Activated CD8-positive, alpha-beta T cell treated with anti-CD3 and anti-CD28 coated beads for 36 hours (primary cell): ENCODE measurements at places on chromosomes 3 and 15. TPM values are rescaled to one million over a fixed set of nuclear protein-coding genes. Genes with fewer than 3 reads are reported as not detected.

- peaks cover 3% of the 10 kb centered on the region for H3K4me1 ChIP-seq
- no peaks in the 10 kb centered on the region for H3K27me3 ChIP-seq
- no peak for DNase-seq
- H3K27ac ChIP-seq, result no peak overlapping the region
- no peaks in the 10 kb centered on the region for H3K36me3 ChIP-seq
These were observed 43.2 kb downstream of the ADAMTS7 start for GRCh38 chr15:78768096-78768495.

ZCWPW2 gene
- total RNA-seq, result 0.68 TPM

GRCh38 chr15:82569834-82570233 lies 29.6 kb upstream of the RPS17 start:
- H3K4me3 ChIP-seq, result no peak overlapping the region
- H3K27me3 ChIP-seq, result peaks cover 17% of the 10 kb centered on the region
- no peaks in the 10 kb centered on the region for H3K4me1 ChIP-seq
- no peaks in the 10 kb centered on the region for H3K36me3 ChIP-seq
- DNase-seq, result no peak
- no peak overlapping the region for H3K27ac ChIP-seq

DNA sequence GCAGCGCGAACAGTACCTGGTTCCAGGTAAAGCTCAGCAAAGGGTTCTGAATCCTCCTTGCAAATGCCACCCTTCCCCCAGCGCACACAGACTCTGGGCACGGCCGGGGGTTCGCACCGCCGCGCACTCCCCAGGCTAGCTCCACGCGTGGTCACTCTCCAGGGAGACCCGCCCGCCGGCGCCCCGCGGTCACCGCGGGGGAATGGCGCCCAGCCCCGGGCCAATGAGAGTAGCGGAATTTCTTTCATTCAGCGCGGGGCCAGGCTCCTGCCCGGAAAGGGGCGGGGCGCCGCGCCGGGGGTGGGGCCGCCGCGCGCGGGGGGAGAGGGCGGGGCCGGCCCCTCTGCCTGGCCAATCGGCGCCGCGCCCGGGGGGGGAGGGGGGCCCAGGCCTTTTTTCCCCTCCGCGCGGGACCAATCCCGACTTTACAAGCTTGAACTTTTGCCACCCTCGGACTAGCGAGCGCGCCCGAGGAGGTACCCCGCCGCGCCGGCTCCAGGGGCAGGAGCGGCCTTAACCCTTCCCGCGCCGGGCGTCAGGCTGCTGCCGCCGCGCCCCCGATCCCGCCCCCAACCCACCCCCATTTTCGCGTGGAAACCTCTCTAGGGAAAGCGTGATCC lies 1.1 kb upstream of the SMAD6 start:
- no peaks in the 10 kb centered on the region for H3K36me3 ChIP-seq
- peak overlapping the region; percentile 84 for H3K4me3 ChIP-seq

ZPLD1 gene
- total RNA-seq, result not detected

DNA sequence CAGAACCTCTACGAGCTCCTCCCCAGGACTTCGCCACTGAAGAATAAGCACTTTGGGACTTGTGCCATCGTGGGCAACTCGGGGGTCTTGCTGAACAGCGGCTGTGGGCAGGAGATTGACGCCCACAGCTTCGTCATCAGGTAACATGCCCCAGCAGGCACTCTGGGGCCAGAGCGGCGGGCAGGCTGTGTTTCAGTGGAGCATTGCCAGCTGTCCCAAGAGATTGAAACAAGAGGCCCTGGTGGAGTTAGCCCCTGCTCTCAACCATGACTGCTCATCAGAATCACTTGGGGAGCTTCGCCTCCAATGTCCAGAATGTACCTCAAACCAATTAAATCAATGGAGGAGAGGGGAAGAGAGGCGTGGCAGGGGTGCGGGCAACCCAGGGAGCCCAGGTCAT lies 44.8 kb downstream of the ST8SIA2 start:
- H3K4me3 ChIP-seq, result no peak overlapping the region
- H3K27me3 ChIP-seq, result no peaks in the 10 kb centered on the region
- no peaks in the 10 kb centered on the region for H3K4me1 ChIP-seq
- no peak for DNase-seq
- H3K27ac ChIP-seq, result no peak overlapping the region

GRCh38 chr15:76714950-76715349 lies 190.2 kb downstream of the SCAPER start:
- no peaks in the 10 kb centered on the region for H3K4me1 ChIP-seq
- H3K36me3 ChIP-seq, result peaks cover 49% of the 10 kb centered on the region
- no peak overlapping the region for H3K4me3 ChIP-seq
- no peak overlapping the region for H3K27ac ChIP-seq

CFAP91 gene
- total RNA-seq, result not detected

DNA sequence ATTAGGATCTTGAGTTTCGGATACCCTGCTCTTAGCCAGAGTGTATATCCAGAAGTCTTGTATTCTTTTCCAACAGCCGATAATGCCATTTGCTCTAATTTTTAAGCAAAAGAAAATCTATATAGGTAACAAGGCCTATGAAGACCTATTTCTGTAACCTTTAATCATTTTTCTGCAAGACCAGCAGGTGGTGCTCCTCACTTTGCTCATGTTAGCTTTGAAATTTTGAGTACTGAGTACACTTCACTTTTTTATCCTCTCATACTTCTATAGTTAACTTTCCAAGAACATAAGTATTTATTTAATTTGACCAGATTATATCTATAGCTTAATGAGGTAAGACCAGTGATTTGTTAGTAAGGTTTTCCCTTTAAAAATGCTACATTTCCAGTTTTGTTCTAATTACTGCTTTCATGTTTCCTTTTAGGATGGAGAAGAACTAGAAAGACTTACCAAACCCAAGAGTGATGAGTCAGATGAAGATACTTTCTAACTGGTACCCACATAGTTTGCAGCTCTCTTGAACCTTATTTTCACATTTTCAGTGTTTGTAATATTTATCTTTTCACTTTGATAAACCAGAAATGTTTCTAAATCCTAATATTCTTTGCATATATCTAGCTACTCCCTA lies 20.5 kb downstream of the SLC35A5 start:
- DNase-seq, result peak; percentile 24
- no peak overlapping the region for H3K27ac ChIP-seq
- peaks cover 4% of the 10 kb centered on the region for H3K4me1 ChIP-seq
- peaks cover 21% of the 10 kb centered on the region for H3K36me3 ChIP-seq
- H3K27me3 ChIP-seq, result no peaks in the 10 kb centered on the region
- H3K4me3 ChIP-seq, result no peak overlapping the region

LRRC28 gene
- total RNA-seq, result 14.0 TPM

FANCD2OS gene
- total RNA-seq, result not detected

TMCO5A gene
- total RNA-seq, result not detected

GRCh38 chr3:174208161-174208560 lies 651.0 kb upstream of the NAALADL2 start:
- H3K27me3 ChIP-seq, result no peaks in the 10 kb centered on the region
- no peak for DNase-seq

GPX1 gene
- 201 TPM for total RNA-seq

DNA sequence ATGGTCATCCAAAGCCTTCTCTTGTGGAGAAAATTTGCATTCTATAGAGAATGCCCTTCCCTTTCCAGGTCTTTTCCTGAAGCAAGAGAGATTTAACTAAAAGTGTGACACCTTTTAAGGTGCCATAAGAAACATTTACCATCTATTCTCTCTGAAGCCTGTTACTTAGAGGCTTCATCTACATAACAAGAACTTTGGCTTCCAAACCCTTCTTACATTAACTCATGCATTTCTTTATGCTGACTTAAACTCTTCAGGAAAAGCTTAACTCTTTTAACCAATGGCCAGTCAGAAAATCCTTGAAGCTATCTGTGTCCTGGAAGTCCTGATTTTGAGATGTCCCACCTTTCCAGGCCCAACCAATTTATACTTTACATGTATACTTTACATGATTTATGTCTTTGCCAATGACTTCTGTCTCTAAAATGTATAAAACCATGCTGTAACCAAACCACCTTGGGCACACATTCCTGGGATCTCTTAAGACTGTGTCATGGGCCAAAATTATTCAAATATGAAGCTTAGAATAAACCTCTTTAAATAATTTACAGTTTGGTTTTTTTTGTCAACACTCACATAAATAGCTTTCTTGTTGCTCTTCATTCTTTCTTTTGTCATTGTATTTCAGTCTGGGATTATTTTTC lies 472.6 kb upstream of the NECTIN3 start:
- no peaks in the 10 kb centered on the region for H3K36me3 ChIP-seq
- no peak for DNase-seq
- no peak overlapping the region for H3K27ac ChIP-seq
- no peak overlapping the region for H3K4me3 ChIP-seq
- H3K27me3 ChIP-seq, result peaks cover 2% of the 10 kb centered on the region

DNA sequence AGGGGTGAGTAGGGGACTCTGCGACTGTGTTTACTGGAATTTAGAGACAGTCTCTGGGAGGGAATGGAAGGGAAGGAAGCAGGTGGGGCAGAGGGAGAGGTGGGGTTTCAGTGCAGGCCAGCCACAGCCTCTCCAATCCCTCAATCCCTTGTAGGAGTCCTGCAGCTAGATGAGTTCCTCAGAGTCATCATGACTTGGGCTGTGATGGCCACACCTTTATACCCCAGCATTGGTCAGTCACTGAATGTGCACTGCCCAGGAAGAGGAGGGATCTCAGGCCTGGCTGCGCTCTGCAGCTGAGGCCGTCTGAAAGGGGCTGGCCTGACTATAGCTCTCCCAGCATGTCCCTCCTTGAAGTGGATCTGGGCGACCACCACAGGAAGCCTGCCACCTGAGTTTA lies 67.3 kb upstream of the GLCE start:
- no peak overlapping the region for H3K27ac ChIP-seq
- DNase-seq, result no peak
- no peaks in the 10 kb centered on the region for H3K36me3 ChIP-seq
- H3K4me3 ChIP-seq, result no peak overlapping the region
- no peaks in the 10 kb centered on the region for H3K4me1 ChIP-seq
- H3K27me3 ChIP-seq, result peaks cover 9% of the 10 kb centered on the region

DNA sequence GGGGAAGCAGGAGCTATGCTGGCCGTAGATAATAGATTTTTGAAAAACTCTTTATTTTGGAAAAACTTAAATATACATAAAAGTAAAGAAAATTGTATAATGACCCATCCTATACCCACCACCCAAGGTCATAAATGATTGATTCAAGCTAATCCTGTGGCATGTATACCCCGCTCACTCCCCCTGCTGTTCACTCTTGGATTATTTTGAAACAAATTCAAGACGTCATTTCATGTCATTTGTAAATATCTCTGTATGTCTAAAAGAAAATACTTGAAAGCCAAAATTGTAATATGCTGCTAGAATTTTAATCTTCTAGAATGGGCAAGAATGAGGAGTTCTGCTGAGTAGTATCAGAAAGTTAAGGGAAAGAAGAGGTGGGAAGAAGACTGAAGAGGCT lies 241.7 kb downstream of the FEZF2 start:
- no peak for DNase-seq
- no peaks in the 10 kb centered on the region for H3K4me1 ChIP-seq
- H3K4me3 ChIP-seq, result no peak overlapping the region
- H3K27ac ChIP-seq, result no peak overlapping the region

CLEC3B gene
- total RNA-seq, result not detected

DNA sequence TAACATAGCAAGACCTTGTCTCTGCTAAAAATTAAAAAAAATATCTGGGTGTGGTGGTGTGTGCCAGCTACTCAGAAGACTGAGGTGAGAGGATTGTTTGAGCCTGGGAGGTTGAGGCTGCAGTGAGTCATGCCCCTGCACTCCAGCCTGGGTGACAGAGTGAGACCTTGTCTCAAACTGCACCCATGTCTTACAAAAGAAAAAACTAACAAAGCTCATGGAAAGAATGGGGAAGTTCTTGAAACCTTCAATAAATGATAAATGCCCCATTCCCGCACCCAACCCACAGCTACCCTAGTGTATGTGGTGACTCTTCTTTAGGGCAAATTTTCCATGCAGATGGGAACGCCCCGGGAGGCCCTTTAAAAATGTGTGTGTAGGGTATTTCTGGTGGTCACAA lies 28.3 kb downstream of the RPLP1 start:
- H3K4me1 ChIP-seq, result peaks cover 2% of the 10 kb centered on the region
- H3K27ac ChIP-seq, result no peak overlapping the region
- peaks cover 2% of the 10 kb centered on the region for H3K36me3 ChIP-seq
- no peak for DNase-seq
- H3K4me3 ChIP-seq, result no peak overlapping the region

DNA sequence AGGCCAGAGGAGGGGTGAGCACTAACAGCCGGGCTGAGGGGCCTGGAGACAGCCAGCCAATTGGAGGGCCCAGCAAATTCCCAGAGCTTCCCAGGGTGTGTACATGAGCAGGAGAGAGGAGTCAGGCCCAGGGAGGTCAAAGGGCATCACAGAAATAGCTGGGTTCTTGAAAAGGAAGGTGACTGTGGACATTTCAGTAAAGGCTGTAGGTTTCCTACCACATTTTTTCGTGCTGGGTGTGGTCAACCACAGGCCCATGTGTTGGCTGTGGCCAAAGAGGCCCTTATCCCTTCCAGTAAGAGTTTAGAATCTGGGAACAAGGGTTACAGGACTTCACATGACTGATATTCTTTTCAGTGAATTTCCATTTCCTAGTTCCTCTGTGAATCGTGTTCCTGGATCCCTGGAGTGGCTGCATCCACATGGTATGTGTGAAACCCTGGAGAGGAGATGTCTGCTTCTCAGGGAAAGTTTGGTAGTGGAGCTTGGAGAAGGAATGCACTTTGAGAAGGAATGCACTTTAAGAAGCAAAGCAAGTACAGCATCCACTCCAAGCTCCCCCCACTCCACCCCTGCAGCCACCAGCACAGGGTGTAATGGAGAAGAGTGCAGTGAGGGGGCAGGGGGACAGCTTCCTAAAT lies 73.2 kb upstream of the HEG1 start:
- peaks cover 30% of the 10 kb centered on the region for H3K4me1 ChIP-seq
- no peak overlapping the region for H3K4me3 ChIP-seq
- no peak for DNase-seq
- H3K36me3 ChIP-seq, result no peaks in the 10 kb centered on the region
- peaks cover 7% of the 10 kb centered on the region for H3K27me3 ChIP-seq

DNA sequence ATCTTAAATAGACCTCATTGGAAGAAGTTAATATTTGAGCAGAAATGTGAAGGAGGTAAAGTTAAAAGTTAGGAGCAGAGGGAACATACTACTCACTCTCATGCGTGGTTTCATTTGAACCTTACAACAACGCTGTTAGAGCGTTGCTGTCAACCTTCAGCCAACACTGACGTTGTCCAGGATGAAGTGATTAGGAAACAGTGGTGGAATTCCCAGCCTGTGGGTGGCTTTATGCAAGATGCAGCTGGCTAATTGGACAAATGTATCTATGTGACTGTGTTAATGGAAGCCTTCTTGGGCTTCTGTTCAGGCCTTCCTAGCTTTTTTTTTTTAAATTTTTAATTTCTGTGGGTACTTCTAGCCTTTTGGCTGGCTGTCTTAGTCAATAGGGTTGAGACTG lies 40.5 kb downstream of the PTPRG start:
- no peaks in the 10 kb centered on the region for H3K4me1 ChIP-seq
- H3K36me3 ChIP-seq, result no peaks in the 10 kb centered on the region
- peaks cover 2% of the 10 kb centered on the region for H3K27me3 ChIP-seq
- no peak overlapping the region for H3K4me3 ChIP-seq
- no peak overlapping the region for H3K27ac ChIP-seq
